Activated CD4-positive, alpha-beta T cell treated with anti-CD3 and anti-CD28 coated beads for 1 hour (primary cell): ENCODE measurements at places on chromosomes 16 and 17.
A peak's percentile ranks its signal among the peaks of the same experiment; 100 is the strongest.

DNA sequence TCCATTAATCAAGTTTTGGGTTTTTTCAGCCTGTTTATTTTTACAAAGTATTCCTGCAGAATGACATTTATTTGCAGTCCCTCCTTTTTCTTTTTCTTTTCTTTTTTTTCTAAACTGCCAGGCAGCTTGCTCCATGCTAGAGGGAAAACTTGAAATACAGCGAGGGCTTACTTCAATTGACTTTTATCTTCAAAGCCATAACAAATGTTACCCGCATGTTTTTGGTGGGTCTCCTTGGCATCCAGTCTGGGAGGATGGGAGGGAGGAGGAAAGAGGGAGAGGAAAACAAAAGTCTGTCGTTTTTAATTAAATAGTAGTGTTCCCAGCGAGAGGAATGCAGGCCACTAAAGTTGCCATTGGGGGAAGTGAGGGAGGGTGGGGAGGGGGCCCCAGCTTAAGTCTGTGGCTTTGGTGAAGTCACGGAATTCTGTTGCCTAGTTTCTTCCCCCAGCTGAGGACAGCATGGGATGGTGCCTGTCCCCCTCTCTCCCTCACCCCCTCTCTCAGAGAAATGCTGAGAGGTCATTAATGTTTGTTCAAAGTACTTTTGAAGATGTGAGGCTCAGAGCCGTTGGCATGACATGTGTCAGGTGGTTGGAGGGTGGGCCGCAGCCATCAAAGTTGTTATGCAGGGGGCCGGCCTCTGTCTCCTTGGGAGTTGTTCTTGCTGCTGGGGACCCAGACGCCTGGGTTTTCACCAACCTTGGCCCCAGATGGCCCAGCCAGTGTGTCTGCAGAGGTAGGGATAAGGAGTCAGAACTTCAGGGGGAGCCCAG, 2.9 kb downstream of the NKD1 start:
- no peak for DNase-seq

DNA sequence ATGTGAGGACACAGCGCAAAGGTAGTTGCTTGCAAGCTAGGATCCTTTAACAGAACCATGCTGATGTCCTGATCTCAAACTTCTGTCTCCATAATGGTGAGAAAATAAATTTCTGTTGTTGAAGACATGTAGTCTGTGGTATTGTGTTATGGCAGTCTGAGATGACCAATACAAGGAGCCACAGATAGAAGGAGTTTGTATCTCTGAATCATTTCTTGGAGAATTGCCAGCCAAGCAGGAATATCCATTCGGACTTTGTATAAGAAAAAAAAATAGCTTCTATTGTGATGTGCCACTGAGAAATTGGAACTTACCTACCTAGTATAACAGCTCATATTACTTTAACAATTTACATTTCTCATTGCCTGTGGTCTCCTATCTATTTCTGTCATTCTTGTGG, 447.6 kb upstream of the CA10 start:
- no peak for DNase-seq

GRCh38 chr17:50051082-50051576, 4.8 kb upstream of the ITGA3 start:
- DNase-seq: peak; percentile 25

- DNase-seq: no peak
Observed at GRCh38 chr17:59829217-59830006, 63.3 kb downstream of the TUBD1 start.

GRCh38 chr16:49972280-49972679, 52.7 kb upstream of the CNEP1R1 start:
- no peak for DNase-seq

GRCh38 chr16:67562918-67563707, 787 bp downstream of the CTCF start:
- DNase-seq: peak; percentile 56
